ENCODE measurements at places on chromosomes 7 and 10.

- DNase-seq = no peak
Measured at GRCh38 chr10:120456143-120456625, 843 bp upstream of the PLPP4 start.

DNA sequence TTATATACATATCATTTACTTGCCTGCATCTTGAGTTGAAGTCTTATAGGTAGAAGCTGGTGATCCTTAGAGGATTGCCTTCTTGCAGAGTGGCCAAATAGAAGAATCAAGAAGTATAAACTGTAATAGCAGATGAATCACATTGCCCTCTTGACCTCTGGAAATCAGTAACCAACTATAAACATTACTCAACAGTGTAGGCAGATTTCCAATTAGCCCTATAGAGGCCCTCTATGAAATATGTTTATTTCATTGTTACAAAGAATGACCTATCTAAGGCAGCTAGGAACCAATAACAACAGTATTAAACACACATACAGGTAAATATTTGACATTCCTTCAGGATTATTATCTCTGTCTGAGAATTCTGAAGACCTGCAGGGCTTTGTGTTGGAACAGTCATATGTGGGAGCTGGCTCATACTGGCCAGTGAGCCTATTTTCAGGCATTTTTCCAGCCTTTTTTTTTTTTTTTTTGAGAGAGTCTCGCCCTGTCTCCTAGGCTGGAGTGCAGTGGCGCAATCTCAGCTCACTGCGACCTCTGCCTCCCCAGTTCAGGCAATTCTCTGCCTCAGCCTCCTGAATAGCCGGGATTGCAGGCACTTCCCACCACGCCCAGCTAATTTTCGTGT is 7.2 kb upstream of the SRI start:
- DNase-seq = no peak

GRCh38 chr7:112215787-112216186 is 9.3 kb downstream of the ZNF277 start:
- no peak for DNase-seq

DNA sequence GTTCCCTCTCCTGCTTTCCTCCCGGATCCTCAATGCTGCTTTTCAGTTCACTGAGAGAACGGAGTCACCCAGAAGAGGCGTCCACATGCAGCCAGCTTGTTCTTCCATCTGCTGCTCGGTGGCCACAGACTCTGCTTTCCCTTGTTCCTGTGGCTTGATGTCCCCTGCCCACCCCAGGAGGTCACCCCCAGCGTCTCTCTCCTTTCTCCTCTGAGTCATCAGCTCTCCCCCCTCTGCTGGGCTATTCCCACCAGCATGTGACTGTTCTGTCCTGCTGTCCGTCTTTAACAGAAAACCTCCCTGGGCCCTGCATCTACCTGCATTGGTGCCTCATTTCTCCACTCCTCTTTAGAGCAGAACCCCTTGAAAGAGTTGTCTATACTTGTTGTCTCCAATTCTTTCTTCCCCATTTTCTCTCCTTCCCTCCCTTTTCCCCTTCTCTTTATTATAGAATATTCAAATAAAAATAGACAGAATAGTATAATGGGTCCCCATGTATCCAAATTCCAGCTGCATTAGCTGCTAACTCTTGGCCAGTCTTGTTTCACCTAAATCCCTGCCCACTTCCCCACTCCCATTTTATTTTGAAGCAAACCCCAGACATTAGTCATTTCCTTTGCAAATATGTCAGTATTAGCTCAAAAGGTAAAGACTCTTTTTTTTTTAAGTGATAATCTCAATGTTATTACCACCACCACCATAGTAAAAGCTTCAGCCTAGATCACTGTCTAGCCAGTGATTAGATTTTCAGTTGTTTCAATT is 4.1 kb downstream of the ZNF282 start:
- DNase-seq = no peak

- DNase-seq = no peak
Measured at GRCh38 chr10:99389729-99390480, 40.5 kb downstream of the GOT1 start.

GRCh38 chr10:109277456-109277855 is 645.9 kb downstream of the XPNPEP1 start:
- no peak for DNase-seq

- no peak for DNase-seq
Measured at GRCh38 chr10:76874176-76874575, 763.4 kb downstream of the KCNMA1 start.

DNA sequence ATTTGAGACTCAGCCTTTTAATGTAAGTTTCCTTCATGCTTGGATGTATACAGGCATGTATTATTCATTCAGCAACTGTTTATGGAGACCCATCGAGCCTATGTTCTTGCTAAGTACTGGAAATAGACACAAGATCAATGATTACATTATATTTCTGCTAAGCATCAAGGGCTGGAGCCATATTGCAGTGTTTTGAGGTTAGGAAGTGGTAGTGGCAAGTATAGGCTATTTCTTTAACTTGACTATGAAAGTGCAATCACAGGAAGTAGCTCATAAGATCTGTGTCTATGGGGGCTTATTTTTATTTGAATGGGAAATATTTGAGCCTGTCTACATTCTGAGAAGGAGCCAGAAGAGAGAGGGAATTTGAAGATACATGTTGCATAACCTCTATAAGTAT is 123.8 kb downstream of the HDAC9 start:
- no peak for DNase-seq

DNA sequence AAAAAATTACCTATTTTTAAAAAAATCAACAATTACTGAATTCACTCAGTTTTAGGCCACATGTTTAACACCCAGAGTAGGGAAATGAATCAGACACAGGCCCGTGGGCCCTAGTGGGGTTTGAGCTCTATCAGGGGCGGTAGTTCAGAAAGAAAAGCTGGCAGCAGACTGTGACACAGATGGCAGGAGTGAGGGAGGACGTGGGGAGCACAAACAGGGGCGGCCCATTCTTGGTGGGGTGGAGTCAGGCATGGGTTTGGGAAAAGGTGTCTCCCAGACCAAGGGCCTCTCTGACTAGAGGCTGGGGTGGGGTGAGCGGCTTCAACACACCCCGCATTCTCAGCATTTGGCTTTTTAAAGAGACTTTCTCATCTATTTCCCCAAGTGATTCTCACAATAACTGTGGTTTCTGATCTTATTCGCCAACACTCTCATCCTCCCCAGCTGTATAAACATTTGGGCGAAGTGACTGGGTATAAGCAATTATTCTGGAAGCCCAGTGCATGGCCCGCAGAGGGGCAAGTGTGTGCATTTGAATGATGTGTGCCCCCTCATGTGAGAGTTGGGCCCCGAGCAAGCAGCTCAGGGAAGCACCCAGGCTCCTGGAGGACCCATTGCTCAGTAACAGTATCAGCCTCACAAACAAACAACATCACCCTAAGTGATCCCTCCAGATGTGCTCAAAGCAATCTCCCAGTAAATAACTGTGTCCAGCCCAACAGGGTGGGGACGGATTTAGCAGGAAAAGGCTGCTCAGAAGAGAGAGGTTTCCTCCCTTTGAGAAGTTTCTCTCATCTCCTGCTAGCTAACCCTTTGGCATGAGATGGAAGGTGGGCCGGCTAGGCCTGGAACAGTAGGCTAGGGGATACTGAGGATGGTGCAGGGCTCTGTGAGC is 437.6 kb upstream of the ZMIZ1 start:
- no peak for DNase-seq

- DNase-seq = no peak
Measured at GRCh38 chr7:41466760-41467384, 236.0 kb downstream of the INHBA start.

- DNase-seq = no peak
Measured at GRCh38 chr10:69628891-69629290, 1.2 kb upstream of the FAM241B start.

GRCh38 chr10:113381981-113382509 is 170.8 kb upstream of the HABP2 start:
- DNase-seq = peak; percentile 91

DNA sequence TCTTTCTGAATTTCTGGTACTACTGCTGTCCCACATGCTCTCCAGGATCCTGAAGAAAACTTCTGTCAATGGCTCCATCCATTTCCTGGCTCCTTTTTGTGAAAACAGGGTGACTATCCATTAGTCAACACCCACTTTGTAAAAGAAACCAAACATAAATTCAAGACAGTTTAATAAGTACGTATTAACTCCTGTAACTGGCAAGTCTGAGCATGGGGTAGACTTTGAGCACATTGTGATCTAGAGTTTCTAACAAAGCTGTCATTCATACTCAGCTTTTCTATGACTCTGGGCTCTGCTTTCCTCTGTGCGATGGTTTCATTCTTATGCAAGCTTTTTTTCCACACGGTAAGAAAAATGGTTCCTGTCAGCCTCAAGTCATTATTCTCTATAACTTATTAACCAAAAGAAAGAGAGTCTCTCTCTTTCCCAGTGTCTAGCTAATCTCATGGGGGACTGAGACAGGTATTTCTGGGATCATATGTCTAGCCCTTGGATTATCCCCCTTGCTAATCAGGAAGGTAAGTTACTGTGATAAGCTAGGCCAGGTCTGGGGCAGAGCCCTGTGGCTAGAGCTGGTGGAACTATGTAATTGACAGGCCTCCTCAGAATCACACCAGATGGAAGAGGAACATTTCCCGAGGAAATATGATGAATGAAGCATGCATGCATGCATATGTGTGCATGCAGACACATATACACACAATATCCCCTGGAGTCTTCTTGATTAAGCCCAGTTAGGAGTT is 98.5 kb downstream of the GNAI1 start:
- DNase-seq = no peak

GRCh38 chr7:118306771-118307170 is 82.3 kb downstream of the ANKRD7 start:
- no peak for DNase-seq

DNA sequence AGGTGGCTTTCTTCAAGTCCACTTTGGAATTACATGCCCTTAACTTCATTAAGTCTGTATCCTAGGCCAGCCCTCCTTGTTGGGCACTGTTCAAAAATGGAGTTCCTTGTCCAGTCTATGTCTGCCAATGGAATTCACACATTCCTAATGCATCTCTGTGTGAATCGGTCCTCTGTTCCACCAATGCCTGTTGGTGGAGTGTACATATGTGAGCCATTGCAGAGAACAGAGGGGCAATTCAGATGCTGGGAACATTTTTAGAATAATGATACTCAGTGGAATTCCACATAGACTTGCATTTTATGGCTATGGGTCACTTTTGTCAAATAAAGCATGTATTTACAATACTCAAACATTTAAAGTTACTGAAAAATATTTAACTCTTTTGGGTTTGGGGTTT is 108.3 kb downstream of the COL28A1 start:
- DNase-seq = no peak

All from hematopoietic multipotent progenitor cell treated with erythropoietin and hydrocortisone succinate and interleukin-3 and kit ligand, for 4 days (in vitro differentiated cells).